ENCODE measurements at places on chromosomes 7 and 10.

- DNase-seq = no peak
These were observed 194.6 kb upstream of the NRG3 start for GRCh38 chr10:81680359-81680758.

DNA sequence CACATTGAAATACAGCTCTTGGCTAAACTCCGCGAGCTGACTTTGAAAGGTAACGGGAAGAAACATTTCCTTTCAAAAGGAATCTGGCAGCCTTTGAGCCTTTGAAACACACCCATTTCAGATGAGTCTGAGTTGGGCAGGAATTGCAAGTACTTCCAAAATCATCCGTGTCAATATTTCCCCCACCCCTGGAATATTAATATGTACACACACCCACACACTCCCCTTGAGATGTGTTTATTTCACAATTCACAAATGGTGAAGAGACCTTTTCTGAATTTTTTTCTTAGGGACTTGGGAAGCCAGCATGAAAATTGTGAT, 438.7 kb upstream of the NRP1 start:
- no peak for DNase-seq

GRCh38 chr7:118918556-118918955, 694.1 kb downstream of the ANKRD7 start:
- peak; percentile 1 for DNase-seq

GRCh38 chr10:86017841-86018734, 348.5 kb downstream of the GRID1 start:
- DNase-seq = no peak

DNA sequence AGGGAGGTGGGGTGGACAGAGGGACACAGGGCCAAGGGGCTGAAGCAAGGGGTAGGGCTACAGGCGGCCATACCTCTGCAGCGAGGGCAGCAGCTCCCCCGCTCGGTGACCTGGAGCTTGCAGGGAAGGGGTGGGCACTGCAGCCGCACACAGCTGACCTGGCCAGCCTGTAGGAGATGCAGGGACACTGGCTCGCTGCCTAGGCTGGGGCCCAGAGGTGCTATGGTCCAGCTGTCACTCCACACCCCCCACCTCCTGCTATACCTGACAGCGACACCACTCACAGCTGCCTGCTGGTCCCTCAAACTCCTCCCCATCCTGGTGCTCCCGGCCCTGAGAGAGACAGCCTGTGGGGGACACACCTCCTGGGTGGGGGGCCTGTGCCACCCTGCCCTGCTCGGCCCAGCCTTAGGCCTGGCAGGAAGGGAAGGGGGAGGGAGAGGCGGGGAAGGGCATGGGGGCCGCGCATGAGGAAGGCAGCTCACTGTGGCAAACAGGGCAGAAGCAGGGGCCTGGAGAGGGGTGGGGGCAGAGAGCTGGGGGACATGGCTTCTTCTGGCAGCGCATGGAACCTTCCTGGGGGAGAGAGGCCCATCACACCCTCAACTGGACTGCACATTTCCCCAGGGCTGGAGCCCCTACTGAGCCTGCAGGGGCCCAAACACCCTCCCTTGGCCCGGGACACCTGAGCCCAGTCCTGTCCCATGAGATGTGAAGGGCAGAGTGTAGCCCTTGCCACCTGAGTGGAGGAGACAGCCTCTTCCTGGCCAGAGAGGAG, 23.9 kb downstream of the ATP6V1F start:
- no peak for DNase-seq

All from LHCN-M2 (cell line).